Activated CD8-positive, alpha-beta memory T cell treated with anti-CD3 and anti-CD28 coated beads, Interleukin-2, amount 50 U/mL, for 48 hours (primary cell): ENCODE measurements at places on chromosomes 7 and 10.
A peak's percentile ranks its signal among the peaks of the same experiment; 100 is the strongest.

DNA sequence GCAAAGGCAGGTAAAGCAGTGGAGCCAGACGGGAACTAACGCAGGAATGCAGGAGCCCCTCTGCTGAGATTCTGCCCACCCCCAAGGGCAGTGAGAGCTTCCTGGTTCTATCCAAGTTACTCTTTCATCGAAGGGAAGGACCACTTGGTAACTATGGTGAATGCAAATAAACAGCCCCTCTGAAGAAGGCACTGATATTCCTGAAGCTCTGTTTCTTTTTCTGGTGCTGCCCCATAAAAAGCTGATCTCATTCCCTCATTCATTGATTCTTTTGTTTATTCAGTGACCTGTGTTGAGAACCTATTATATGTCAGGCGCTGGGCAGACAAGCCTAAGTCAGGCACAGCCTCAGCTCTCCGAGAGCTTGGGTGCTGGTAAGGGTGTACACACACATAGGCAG lies 217.3 kb downstream of the SNX10 start:
- DNase-seq = no peak

DNA sequence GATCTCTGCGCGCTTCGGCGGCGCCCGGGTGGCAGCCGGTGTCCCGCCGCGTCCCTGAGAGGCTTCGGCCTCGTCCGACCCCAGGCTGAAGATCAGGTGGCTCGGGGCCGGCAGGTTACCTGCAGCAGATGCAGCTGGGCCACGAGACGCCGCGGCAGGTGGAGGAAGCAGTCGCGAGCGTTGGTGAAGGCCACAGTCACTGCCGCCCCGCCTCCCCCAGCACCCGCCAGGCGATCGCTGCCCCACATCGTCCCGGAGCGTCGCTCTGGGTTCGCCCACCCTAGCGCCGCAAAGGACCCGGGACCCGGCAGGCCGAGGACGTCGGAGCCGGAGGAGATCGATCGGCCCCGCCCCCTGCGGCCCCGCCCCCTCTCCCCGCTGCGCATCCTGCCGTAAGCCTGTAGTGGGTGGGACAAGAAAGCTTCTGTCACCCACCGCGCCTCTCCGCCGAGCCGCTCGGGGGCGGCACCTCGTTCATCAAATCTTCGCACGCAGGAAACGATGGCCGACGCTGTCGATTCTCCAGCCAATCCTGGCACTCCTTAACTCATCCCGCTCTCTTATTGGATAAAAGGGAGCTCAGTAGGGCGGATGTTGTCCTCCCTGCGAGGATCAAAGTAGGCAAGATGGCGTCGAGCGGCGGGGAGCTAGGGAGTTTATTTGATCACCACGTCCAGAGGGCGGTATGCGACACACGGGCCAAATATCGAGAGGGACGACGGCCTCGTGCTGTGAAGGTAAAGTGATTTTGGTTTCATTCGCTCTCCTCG lies at the start of the genes PEX1 and RBM48:
TSS of gene PEX1 (minus strand) at position 333 of the 770 bp plus-strand sequence. CDS start at position 248, 85 bp downstream.
TSS of gene RBM48 (plus strand) at position 608 of the 770 bp plus-strand sequence. CDS start at position 627, 19 bp downstream.
- peak; percentile 92 for DNase-seq

DNA sequence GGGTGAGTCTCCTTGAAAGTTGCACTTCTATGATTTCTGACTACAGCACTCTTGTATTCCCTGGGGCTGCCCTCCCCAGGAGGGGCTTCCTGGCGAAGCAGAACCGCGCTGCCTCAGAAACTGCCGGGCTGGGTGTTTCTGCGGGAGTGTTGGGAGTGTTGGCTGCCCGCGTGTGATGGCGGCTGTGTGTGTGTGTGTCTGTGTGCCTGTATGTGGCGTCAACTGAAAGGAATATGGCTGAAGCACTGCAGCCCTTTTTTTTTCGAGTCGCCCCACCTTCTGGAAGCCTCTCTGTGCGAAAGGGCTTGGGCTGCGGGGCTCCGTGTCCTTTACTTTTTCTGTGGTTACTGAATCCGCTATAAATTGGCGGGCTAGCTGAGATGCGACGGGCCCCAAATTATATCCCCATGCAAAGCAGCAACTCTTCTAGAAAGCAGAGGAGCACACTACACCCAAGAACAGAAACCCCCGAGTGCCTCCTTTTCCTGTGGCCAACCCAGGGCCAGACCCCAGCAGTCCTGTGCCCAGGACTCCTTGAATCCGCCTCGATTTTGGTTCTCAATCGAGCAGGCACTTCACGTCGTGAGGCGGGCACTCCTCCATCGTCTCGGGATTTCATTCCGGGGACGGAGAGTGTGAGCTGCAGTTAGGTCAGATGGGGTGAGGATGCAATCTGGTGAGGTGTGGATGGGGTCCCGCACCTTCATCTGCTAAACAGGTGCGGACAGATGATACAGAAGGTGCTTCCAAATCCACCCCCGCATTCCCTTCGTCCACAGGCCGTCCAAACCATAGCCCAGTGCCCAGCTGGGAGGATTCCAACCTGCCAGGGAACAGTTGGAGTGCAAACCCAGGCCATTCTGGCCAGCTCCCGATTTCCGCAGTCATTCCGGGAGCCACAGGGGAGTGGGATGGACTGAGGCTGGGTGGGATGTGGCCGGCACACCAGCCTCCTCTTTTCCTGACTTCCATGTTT lies 22.5 kb upstream of the ZNF273 start:
- DNase-seq = peak; percentile 34

DNA sequence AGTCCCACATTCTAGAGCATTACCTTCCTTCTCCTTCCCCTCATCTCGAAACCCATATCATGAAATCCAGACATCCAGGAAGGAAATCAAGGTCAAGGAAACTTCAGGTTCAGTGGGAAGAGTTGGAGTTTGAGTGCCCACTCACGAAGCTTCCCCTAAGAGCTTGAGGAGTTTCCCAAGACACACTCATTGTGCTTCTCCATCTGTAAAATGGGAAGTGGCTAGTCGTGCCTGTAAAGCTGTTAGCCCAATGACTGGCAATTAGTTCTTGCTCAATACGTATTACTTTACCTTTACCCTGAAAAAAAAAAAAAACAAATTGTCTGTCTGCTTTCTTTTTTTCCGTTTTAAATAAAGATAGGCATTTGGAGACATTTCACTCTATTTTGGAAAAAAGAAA lies 42.3 kb downstream of the GPAM start:
- no peak for DNase-seq

- DNase-seq = no peak
Observed at GRCh38 chr7:33829536-33829935, 75.8 kb upstream of the BMPER start.

GRCh38 chr7:135076882-135077281 lies 71.0 kb upstream of the TMEM140 start:
- DNase-seq = no peak

GRCh38 chr7:139393621-139394211 lies 34.0 kb downstream of the LUC7L2 start:
- DNase-seq = no peak

DNA sequence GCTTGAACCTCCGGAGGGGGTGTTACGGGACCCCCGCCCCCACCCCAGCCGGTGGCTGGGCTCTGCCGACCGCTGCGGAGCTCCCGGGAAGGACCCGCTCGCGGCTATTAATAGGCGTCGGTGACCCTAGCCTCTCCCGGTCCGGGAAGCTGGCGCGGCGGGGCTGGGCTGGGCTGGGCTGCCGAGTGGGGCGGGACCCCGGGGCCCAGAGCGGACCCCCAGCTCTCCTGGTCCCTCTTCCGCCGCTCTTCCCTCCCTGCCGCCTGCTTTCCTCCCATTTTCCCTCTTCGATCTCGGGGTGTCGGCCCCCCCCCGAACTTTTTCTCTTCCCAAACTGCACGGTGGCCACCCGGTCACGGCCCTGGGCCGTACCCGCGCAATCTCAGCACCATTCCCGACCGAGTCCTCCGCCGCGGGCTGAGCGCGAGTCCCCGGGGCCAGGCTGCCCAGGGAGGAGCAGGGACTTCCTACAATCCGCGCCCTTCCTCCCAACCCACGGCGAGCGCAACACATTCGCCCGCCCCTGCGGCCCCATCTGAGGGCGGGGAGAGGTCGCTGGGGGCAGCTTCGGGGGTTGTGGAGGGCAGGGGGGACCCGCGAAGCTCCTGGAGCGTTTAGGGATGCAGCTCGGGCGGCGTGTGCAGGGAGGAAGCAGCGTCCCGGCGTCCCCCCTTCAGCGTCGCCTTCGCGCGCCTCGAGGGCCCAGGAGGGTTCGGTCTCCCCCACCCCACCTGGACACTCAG lies 3.1 kb upstream of the ELFN1 start:
- peak; percentile 56 for DNase-seq

DNA sequence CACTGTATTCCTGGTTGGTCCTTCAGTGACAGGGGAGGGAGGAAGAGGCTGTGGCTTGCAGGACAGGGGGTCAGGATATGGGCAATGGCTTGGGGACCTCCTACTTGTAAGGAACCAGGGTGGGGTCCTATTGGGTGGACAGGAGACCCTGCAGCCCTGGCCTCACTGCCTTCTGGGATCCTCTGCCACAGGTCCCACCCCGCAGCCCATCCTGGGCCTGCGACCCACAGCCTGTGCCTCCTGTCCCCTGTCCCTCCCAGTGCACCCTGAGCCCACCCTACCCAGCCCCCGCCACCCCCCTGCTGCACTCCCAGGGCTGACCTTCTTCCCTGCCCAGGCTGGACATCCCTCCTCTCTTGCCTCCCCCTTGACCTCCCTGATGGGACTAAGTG lies 58.7 kb upstream of the MYL10 start:
- DNase-seq = no peak

- no peak for DNase-seq
Observed at GRCh38 chr7:74400420-74401136, 53.1 kb upstream of the GTF2IRD1 start.

DNA sequence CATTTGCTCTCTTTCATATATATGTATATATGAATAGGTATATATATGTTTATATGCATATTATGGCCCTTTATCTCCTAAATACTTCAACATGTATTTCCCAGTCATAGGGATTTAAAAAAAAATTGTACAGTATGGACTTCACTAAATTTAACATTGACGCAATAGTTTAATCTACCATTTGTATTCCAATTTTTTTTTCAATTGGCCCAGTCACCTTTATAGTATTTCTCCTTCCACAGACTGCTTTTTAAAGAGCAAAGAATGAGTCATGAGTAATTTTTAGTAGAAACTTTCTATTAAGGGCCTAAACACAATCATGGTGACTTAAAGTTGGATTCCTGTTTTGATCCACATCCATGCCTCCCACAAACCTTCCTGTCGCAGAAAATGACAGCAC lies 20.5 kb downstream of the CCSER2 start:
- DNase-seq = no peak

DNA sequence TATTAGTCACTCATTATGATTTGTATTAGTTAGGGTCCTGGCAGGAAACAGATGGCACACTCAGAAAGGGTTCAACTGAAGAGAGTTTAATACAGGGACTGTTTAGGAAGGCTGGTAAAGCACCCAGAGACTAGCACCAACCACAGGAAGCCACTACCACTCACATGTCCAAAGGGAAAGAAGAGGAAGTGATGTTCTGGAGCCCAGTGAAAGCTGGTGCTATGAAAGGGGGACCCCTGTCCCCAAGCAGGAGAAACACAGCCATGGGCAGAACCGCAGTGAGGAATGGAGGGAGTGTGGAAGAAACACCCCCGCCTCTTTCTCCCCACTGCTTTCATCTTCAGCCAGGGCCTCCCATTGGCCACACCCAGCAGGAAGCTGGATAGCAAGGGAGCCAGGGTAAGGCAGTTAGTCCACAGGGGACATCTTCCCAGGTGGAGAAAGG lies 3.2 kb upstream of the VSIR start:
- no peak for DNase-seq
